ENCODE measurements at places on chromosomes 6 and 20.

DNA sequence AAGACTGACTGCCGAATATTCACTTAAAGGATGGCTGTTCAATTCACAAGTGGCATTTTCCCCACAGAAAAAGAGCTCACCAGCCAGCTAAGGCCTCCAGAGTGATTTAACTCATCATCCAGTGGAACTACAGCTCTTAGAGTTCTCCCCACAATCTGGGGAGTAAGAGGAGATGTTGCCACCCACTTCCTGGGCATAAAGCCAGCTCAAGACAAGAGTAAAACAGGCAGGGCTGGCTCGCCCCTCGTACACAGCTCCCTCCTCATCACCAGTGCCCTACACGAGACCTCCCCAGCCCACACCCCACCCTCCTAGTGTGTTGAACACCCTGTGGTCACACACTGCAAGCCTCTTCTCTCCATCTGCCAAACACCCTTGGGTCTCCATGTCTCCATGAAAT lies 47.2 kb upstream of the IPCEF1 start:
- DNase-seq: no peak

DNA sequence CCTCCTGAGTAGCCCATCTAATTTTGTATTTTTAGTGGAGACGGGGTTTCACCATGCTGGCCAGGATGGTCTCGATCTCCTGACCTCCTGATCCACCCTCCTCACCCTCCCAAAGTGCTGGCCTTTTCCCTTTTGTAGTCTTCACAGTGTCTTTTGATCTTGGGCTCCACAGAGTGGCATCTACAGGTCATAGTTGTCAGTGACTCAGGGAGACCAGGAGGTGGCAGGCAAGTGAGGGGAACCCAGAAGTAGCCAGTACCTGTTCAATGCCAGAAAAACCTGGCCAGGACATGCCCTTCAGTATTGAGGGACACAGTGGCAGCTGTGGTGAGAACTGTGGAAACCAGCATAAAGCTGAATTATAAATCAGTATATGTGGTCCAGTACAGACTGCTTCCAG lies 19.6 kb downstream of the RPP21 start:
- DNase-seq: no peak

DNA sequence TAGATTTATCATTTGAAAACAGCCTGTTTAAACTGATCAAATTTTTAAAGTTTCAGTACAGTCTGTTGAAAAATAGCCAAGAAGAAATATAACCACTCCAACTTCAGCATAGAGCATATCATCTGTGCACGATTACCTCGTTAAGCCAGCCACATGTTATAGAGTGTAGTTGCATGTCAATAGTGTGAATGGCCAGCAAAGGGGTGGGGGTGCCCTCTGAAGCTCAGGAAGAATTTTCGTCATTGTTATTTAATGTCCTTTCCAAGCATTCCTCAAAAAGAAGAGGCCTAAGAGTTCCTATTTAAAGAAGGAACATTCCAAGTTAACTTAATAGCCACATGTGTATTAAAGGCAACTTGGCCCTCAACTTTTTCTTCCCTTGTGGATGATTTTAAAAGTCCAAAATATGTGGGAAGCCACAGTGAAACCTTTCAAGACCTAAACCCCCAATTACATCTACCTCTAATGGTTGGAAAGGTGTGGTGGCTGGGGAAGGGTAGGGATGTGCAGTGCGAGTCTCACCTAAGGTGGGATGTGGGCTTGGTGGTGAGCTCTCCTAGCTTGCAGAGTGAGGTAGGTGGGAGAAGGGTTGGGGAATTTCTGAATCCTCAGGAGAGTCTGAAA lies 1.8 kb upstream of the CCN2 start:
- DNase-seq: no peak

DNA sequence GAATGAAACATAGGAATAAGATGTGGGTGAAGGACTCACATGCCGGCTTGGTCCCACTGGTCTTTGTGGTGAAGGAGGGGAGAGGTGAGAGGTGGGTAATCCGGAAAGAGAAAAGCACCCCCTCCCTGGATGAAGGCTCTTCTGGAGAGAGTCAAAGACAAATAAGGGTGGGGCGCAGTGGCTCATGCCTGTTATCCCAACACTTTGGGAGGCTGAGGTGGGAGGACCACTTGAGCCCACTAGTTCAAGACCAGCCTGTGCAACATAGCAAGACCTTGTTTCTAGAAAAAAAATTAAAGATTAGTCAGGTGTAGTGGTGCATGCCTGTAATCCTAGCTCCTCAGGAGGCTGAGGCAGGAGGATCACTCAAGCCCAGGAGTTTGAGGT lies 3.1 kb downstream of the LTB start:
- no peak for DNase-seq

- peak; percentile 75 for DNase-seq
Observed at GRCh38 chr6:30213957-30214656, 901 bp upstream of the TRIM26 start.

DNA sequence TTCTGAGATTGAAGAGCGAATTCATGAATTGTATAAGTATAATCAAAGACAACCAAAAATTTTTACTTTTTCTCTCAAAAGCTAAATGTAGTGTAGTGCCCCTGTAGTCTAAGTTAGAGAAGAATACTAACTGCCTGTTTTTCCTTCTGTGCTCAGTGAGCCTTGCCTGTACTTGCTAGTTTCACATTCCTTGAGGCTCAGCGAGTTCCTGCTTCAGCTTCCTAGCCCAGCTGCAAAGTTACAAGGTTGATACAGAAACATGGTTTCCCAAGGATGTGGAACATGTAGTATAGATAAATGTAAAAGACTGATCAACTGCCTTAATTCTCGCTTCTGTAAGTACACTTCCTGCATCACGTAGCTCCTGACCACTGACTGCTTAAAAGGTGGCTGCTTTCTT lies 33.1 kb upstream of the SEC63 start:
- no peak for DNase-seq

DNA sequence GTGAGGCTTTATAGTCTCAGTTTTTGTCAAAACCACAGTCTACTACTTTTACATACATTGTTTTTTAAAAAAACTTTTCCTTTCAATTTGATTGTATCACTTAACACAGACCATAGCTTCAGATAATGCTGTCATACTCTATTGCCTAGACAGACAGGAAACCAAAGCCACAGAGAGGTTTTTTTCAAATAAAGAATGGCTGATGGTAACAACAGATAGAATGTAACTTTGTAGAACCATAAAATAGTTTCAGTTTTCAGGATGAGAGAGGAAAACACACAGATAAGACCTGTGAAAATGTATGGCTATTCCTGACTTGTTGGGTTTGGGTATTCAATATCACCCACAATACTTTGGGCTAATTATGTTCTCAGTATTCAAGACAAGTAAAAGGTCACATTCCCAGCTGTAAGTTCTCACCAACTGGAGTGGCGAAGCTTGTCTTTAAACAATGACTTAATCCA lies 94.0 kb downstream of the ADGRG6 start:
- peak; percentile 64 for DNase-seq

- DNase-seq: no peak
Observed at GRCh38 chr6:170006900-170007467, 255.6 kb downstream of the ERMARD start.

GRCh38 chr6:69265090-69265489 lies 531.7 kb downstream of the LMBRD1 start:
- DNase-seq: no peak

DNA sequence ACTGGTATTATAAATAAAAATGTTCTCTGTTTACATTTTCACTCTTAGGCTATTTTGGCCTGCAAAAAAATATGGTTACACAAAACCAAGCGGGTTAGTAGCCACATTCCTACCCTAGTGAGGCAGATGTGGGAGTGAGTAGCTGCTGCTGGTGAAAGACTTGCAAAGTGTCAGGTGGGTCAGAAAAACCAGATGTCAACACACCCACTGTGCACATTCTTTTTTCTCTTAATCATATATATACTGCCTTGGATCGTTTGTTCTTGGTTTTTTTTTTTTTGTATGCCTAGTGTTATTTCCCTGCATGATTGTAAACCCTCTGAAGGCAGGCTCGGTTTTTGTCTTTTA lies 68.0 kb upstream of the TFB1M start:
- no peak for DNase-seq

GRCh38 chr6:31767096-31767645 lies 4.7 kb downstream of the SAPCD1 start:
- no peak for DNase-seq

- no peak for DNase-seq
Observed at GRCh38 chr6:133827766-133828165, 61.1 kb upstream of the TCF21 start.

DNA sequence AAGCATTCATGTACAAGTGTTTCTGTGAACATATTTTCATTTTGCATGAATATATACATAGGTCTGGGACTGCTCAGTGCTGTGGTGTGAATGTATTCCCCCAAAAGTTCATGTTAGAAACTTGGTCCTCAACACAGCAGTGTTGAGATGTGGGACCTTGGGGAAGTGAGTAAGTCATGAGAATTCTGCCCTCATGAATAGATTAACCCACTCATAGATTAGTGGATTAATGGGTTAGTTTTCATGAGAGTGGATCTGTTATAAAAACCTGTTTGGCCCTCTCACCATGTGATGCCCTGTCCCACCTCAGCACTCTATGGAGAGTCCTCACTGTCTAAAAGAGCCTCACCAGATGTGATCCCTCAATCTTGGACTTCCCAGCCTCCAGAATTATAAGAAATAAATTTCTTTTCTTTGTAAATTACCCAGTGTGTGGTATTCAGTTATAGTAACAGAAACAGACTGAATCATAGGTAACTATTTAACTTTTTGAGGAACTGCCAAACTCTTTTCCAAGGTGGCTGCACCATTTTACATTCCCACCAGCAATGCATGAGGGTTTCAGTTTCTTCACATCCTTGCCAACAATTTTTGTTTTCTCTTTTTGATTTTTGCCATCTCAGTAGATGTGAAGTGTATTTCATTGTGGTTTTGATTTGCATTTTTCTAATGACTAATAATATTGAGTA lies 45.3 kb downstream of the QRSL1 start:
- no peak for DNase-seq

DNA sequence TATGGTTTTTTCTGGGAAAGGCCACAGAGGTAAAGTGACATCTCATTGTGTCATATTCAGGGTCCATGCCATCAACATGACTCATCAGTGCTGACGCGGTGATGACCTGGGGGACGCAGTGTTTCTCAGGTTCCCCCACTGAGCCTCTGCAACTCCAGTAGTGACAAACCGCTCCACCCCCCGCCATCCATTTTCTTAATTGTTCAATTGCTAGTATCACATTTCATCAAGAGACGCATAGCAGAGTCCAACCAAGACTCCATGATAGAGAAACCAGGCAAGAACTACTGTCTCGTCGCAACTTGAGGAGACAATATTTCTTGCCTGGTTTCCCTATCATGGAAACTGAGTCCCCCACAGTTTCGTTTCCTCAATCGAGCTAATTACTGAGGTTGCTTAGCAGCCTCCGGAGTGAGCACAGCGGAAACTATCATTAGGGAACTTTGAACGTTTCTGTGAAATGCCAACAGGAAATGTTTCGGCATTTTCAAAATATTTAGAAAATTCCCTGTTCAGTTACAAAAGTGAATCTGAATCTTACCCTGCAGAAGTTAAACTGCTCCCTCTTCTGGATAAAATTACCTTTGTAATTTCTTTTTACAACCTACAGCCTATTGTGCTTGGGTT lies 12.2 kb upstream of the SERPINB1 start:
- DNase-seq: no peak
